ENCODE measurements at places on chromosomes 16 and 17.

DNA sequence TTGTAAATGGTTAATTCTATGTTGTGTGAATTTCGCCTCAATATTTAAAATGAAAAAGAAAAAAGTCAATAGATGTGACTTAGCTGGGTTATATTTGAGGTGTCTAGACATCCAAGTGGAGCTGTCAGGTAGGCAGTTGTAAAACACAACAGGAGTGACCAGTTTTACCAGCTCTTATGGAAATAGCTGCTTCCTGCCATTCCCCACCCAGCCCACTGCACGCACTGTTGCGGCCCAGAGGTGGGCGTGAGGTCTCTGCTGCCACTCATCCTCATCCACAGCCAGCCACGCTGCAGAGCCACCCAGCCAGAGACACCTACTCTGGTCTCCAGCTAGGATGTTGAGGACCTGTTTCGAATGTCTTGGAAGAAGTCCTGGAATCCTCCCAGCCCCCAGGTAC, 3.4 kb upstream of the CARD14 start:
- DNase-seq = no peak

DNA sequence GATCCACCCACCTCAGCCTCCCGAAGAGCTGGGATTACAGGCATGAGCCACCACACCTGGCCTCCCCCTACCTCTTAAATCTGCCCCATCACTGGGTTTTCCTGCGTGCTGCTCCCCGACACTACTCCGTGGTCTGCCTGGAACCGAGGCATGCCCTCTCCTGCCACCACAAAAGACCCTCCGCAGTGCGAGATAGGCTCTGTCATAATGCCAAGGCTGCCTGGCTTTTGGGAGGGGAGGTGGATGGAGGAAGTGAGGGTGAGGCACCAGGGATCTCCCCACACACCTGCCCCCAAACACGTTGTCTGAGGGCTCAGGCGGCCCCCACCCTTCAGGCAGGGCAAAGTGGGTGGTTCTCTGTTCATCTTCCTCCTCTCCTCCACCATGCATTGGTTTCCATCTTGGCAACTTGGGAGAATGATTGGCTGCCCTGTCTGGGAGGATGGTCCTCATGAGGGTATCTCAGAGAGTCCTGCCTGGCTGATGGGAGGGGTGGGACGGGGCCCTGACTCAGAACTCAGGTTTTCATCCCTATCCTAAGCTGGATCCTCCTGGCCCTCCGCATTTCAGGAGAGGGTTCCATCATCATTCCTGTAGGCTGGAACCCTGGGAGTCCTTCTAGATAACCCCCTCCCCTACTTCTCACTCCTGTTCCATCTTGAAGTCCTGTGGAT, 23.2 kb downstream of the IGFBP4 start:
- no peak for DNase-seq

DNA sequence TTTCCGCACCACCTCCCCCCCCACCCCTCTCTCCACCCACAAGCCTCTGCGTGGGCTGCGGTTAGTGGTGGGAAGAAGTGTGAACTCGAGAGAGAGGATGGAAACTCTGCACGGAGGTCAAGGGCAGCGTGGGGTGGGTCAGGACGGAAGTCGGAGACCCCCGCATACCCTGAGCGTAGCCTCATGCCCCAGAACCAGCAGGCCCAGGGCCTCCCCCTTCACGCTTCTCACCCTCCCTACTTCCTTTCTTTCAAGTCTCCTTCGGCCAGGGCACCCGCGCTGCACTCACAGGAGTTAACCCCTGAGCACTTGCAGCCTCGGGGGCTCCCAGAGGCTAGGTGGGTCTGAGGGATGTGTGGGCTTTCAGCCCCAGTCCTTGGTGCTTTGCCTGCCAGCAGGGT, 9.2 kb downstream of the TBKBP1 start:
- DNase-seq = no peak

GRCh38 chr17:78376161-78376560, 2.3 kb upstream of the PGS1 start:
- no peak for DNase-seq

- DNase-seq = no peak
These were observed 36.1 kb downstream of the ZNF624 start for GRCh38 chr17:16617481-16618060.

- DNase-seq = no peak
These were observed 8.6 kb upstream of the TEX19 start for GRCh38 chr17:82350182-82351030.

- DNase-seq = no peak
These were observed 7.6 kb upstream of the RPH3AL start for GRCh38 chr17:360092-360750.

GRCh38 chr16:30774367-30775130, 12.4 kb downstream of the RNF40 start:
- DNase-seq = no peak

GRCh38 chr17:51103050-51103449, 17.6 kb downstream of the SPAG9 start:
- no peak for DNase-seq

GRCh38 chr17:42067371-42068091, 17.1 kb upstream of the C17orf113 start:
- DNase-seq = no peak

DNA sequence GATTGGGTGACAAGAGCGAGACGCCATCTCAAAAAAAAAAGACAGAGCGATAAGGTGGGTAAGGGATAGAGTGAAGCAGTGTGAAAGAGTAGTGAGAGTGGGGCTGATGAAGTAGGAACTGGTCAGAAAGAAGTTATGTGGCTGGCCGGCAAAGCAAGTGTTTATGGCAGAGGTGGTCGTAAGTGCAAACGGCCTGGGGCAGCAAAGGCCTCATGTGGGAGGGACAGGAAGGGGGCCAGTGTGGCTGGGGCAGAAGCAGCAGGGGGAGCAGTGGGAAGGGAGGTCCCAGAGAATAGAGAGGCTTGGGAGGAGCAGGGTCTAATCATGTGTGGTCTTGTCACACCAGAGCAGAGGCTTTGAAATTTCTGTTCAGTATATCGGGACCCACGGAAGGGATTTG, 186.2 kb downstream of the HS3ST3B1 start:
- DNase-seq = no peak

DNA sequence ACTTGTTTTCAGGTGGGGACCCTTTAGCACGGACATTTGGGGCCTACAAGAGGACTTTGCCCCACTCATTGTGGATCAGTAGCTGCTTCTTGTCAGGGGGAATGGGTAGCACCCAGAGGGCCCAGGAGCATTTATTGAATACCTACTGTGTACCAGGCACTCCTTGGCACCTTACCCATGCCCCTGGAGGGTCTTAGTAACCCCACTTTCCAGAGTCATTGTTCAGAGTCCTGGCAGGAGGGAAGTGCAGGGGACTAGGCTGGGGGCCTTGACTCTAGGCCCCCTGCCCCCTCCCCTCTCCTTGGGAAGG, 21.0 kb upstream of the CIBAR2 start:
- DNase-seq = no peak

DNA sequence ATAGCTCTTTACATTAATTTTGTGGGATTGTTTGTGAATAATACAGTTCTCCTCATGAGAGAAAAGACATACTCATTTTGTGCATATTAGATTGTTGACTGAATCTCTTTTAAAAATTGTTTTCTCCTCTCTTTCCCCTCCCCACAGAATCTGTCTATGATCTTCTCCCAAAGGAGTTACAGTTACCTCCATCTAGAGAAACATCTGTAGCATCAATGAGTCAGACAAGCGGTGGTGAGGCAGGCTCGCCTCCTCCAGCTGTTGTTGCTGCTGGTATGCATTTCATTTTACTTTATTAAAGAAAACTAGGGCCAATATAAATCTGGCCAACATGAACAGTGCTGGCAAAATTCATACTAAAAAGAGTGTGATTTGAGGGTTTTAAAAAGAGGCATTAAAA, 60.5 kb downstream of the NFAT5 start:
- no peak for DNase-seq

- DNase-seq = no peak
These were observed 62.9 kb downstream of the PRMT7 start for GRCh38 chr16:68373528-68374245.

DNA sequence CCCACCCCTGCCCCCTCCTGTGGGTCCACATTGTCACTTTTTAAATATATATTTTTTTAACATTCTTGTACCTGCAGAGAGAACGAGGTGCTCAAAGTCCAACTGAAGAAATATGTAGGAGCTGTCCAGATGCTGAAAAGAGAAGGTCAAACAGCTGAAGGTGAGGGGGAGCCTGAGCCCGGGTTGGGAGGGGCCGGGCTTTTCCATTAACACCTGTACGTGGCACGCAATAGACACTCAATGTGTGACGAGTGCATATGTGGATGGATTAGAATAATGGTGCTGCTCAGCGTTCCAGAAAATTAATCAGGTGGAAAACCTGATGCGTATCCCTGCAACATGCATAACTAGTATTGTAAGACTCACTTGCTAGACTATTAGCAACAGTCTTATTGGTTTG, 223.0 kb downstream of the SNX29 start:
- no peak for DNase-seq

GRCh38 chr16:49592546-49593423, 219.2 kb downstream of the C16orf78 start:
- DNase-seq = no peak

- DNase-seq = no peak
These were observed 60.4 kb downstream of the SLFN11 start for GRCh38 chr17:35312790-35313711.

DNA sequence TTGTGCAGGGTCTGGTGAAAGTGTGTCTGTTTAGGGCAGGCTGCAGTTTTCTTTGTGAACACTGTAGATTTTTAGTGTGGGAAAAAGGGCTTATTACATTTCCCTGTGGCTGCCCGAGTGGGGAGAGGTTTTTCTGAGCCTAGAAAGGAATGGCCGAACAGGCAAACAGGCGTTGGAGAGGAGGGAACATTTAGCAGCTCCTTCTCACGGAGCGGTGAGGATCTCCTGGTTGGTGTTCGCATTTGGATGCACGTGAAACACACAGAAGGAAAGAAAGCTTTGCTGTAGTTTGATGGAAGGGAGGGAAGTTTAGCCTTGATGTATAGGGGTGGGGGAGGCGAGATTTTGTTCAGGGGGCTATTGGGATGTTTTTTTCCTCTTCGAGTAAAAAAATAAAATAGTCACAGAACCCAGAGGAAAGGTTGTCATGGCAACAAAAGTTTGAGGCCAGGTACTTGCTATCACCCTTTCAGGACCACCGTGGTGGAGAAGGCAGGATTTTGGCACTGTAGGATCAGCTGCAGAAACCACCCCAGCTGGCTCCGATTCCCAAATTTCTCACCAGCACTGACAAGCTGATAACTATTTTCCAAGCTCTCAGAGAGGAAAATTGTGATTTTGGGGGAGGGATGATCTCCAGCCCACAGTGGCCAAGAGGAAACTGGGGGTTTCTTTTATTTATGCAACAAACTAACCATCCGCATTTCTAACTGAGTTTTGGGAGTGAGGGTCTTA, 3.5 kb downstream of the GSG1L start:
- no peak for DNase-seq

GRCh38 chr17:61410141-61411010, 10.7 kb downstream of the TBX2 start:
- no peak for DNase-seq

DNA sequence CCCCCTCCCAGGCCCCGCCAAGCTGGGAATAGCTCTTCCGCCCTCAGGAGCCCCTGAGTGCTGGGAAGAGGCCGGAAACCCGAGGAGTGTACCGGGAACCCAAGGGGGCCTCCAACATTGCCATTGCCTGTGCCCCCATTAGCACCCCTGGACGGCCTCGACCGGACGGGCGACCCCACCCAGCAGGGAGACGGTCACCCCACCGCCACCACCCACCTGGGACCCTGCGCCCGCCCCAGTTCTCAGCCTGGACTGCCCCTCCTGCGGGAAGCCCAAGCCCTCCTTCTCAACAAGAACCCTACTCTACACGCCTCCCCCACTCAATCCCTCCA, 2.0 kb downstream of the CARHSP1 start:
- DNase-seq = no peak

- DNase-seq = no peak
These were observed 496.5 kb downstream of the TOX3 start for GRCh38 chr16:52050418-52050817.

DNA sequence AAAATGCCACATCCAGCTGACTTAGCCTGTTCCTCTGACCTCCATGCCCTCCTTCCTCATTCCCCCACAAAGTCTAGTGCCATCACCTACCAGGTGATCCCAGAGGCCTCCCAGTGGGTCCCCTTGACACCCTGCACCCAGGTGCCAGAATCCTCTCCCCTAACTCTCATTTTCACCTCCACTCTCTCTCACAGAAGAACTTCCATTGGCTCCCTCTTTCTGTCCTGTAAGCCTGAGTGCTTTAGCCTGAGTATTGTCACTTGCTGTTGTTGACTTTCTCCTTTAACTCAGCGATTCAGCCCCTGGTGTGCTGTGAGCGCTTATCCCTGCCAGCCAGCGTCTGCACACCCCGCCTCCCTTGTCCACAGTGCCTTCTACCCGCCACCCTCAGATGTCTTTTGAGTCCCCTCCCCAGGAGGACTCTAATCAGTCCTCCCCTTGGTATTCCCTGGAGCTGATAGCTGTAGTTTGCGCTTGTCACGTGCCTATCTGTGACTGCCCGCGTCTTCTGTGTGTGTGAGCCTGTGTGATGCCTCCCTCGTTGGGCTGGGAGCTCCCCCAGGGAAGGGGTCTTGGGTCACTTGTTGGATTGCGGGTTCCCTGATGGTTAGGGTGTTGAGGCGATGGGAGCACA, 31.9 kb downstream of the ARHGAP23 start:
- DNase-seq = no peak

GRCh38 chr16:65576631-65577030, 454.8 kb upstream of the CDH11 start:
- no peak for DNase-seq

GRCh38 chr17:81526662-81527571, 1.3 kb upstream of the FSCN2 start:
- DNase-seq = no peak

DNA sequence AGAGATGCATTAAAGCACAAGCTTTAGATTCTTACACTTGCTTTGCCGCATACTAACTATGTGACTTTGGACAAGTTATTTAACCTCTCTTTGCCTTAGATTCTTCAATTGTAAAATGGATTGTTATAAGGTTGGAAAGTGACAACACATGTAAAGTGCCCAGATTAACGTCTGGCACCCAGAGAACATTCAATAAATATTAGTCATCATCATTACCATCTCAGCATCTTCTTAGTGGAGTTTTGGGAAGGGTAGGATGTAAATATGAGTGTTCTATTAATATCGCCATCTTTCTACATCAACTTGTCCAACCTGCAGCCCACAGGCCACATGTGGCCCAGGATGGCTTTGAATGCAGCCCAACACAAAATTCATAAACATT, 27.4 kb upstream of the FAM20A start:
- no peak for DNase-seq

GRCh38 chr16:55015181-55015913, 84.7 kb downstream of the IRX5 start:
- DNase-seq = no peak

DNA sequence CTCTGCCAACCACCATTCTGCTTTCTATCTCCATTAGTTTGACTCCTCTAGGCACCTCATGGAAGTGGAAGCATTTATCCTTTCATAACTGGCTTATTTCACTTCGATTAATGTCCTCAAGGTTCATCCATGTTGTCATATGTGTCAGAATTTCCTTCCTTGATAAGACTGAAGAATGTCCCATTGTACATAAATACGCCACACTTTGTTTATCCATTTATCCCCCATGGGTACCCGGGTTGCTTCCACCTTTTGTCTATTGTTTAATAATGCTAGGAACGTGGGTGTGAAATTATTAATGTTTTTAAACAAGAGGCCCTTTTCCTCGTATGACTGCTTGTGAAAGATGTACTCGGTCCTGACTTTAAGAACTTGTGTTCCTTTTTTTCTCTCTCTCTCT, 12.9 kb downstream of the MILR1 start:
- no peak for DNase-seq
